NCI-H1105 (cell line): ENCODE measurements at places on chromosomes 16 and 17.

DNA sequence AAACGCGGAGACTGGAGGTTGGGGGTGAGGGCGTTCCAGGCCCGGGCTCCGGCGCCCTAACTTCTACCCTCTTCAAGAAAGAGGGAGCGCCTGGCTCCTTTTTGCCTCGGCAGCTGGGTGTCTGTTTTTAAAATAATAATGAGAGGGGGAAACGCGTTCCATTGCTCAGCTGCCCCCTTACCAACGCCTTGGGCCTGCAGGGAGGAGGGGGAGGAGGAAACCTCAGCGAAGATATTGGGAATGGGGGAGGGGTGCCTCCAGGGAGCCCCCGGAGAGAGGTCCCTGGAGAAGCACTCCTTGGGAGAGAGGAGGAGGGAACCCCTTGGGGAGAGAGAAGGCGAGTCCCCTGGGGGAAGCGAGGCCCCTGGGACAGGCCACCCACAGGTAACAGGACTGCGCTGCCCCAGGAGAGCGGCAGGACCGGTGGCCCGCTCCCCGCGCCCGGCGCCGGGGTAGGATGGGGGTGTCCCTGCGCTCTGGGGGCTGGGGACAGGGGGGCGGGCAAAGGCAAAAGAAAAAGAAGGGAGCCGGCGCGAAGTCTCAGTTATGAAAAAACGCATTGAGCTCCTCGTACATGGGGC lies 2.7 kb downstream of the NEUROD2 start:
- DNase-seq: no peak

- DNase-seq: no peak
Measured at GRCh38 chr17:53765609-53766008, 57.1 kb upstream of the KIF2B start.

- no peak for DNase-seq
Measured at GRCh38 chr17:78429618-78429995, 51.2 kb downstream of the PGS1 start.

GRCh38 chr17:8163978-8164814 lies 1.4 kb upstream of the VAMP2 start:
- DNase-seq: no peak

- peak; percentile 63 for DNase-seq
Measured at GRCh38 chr17:65638221-65638975, 77.0 kb upstream of the AXIN2 start.

DNA sequence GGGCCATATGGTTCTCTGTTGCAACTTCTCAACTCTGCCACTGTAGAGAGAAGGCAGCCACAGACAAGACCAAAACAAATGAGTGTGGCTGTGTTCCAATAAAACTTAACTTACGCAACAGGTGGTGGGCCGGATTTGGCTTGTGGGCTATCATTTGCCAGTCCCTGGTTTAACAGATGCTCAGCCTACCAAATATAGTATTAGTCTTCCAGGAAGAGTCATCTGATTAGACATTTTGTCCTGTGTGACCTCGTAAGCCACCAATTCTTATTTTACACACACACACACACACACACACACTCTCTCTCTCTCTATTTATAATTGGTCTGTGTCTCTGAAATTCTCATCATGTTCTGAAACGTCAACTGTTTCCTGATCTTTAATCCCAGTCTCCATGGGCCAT lies 245.9 kb downstream of the XYLT1 start:
- DNase-seq: peak; percentile 9

DNA sequence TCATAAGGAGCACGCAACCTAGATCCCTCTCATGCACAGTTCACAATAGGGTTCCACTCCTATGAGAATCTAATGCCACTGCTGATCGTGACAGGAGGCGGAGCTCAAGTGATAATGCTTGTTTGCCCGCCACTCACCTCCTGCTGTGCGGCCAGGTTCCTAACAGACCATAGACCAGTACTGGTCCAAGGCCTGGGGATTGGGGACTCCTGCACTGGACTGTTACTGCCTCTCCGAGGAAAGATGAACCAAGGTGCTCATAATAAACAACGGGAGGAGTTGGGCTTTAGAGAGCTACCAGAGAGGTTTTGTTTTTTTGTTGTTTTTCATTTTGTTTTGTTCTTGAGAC lies 58.2 kb downstream of the TK2 start:
- DNase-seq: no peak

DNA sequence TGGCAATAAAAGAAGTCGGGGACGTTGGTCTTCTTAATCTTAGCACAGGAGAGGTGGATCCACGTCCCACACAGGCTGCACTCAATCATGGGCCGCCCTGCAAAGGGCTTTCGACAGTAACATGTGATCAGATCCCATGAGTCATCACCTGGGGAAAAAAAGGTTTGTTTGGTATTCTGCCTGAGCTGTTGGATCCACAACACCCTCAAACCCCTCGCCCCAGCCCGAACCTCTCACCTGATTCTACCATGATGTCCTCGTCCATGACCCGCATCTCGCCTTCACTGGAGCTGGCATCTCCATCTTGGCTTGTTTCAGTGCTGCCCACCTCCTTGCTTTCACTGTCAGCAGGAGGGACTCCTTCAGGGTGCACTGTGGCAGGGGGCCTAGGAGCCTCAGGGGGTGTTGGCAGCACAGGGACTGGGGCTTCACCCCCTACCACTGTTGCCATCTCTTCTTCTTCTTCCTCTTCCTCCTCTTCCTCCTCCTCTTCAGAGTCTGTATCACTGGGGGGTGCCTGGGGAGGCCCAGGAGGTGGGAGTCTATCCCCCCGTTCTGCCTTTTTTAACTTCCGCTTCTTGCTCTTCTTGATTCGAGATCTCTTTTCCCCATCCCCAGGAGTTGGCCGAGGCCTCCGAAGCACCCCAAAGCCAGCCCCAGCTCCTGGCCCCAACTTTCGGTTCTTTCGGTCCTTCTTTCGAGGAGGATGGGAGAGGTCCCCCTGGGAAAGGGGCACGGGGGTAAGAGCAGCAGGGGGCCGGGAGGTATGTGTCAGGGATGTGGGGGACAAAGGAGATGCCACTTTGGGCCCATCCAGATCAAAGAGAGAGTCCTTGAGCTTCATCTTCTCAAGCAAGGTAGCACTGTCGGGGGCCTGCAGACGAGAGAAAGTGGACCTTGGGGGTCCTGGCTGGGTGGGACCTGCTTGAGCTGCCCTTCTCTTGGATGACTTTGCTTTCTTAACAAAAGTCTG lies 1.7 kb upstream of the DVL2 start:
- DNase-seq: no peak

GRCh38 chr17:41492771-41493170 lies 3.1 kb upstream of the KRT36 start:
- peak; percentile 70 for DNase-seq

- DNase-seq: no peak
Measured at GRCh38 chr16:65111306-65111705, 10.6 kb downstream of the CDH11 start.
